Posterior vena cava (tissue), 2 donors: ENCODE measurements at places on chromosomes 6 and 20. TPM values are rescaled to one million over a fixed set of nuclear protein-coding genes. Genes with fewer than 3 reads are reported as not detected.
A peak's percentile ranks its signal among the peaks of the same experiment; 100 is the strongest.

GRCh38 chr20:8661229-8661952 is 407.5 kb upstream of the PLCB4 start:
- DNase-seq = no peak

DNA sequence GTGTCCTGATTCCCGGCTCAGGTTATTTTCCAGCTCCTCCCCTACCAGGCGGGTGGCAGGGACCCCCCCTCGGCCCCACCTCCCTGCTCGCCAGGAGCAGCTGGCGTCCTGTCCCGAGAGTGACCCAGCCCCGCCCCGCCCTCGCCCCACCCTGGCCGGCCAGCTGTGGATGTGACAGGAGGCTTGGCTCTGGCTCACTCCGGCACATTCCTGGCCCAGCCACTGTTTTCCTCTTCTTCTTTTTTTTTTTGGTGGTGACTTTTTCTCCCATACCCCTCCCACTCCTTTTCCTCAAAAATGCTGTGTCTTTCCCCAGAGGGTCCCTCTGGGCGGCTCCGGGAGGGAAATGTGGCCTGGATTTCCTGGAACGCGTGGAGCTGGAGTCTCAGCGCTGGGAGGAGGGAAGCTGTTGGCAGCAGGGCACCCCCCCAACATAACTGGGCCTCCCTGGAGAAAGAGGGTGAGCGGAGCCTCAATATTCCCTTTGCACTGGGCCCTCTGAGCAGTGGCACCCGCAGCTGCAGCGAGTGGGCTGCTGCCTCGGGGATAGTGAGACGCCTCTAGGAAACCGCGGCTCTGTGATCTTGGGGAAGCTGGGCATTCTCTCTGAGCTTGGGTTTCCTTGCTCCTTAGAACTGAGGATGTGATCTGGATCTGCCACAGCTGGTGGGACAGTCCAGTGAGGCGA is 28.3 kb upstream of the CSNK2A1 start:
- DNase-seq = peak; percentile 83

GRCh38 chr6:111842891-111843290 is 30.4 kb downstream of the FYN start:
- DNase-seq = no peak

GRCh38 chr20:53247468-53248103 is 275.4 kb downstream of the TSHZ2 start:
- DNase-seq = no peak

The PHACTR1 gene
- total RNA-seq = 6.6 TPM

The COL9A3 gene
- total RNA-seq = 1.0 TPM

The CASS4 gene
- total RNA-seq = 2.1 TPM

The HAO1 gene
- total RNA-seq = not detected

The CST4 gene
- total RNA-seq = not detected

DNA sequence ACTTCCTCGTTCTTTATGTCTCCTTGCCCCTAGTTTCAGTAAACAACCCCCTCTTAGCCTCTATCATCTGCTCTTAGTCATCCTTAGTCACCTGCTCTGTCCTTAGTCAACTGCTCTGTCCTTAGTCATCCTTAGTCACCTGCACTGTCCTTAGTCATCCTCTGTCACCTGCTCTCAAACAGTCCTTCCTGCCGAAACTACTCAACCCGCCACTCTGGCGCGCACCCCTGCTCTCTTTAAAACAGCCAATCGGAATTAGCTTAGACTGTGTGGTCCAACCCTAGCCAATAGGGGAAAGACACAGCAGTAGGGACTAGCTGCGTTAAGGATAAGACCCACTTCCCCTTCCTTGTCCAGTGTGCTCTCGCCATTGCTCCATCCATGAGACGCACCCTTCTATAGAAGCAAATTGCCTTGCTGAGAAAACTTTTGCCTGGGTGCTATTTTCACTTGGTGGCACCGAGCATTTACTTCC is 73.9 kb downstream of the BACH2 start:
- DNase-seq = no peak

GRCh38 chr20:2874456-2874855 is 1.2 kb downstream of the PTPRA start:
- no peak for DNase-seq

GRCh38 chr20:45051204-45052060 is 49.5 kb downstream of the KCNS1 start:
- DNase-seq = no peak

The CYP39A1 gene
- 3.7 TPM for total RNA-seq

The HLA-DRA gene
- total RNA-seq = 101 TPM

The DCDC2 gene
- not detected for total RNA-seq

GRCh38 chr20:37007898-37008649 is 56.6 kb upstream of the SAMHD1 start:
- DNase-seq = no peak

The EEF1A2 gene
- total RNA-seq = 2.6 TPM

GRCh38 chr6:158924499-158925455 is 75.2 kb downstream of the RSPH3 start:
- DNase-seq = no peak

DNA sequence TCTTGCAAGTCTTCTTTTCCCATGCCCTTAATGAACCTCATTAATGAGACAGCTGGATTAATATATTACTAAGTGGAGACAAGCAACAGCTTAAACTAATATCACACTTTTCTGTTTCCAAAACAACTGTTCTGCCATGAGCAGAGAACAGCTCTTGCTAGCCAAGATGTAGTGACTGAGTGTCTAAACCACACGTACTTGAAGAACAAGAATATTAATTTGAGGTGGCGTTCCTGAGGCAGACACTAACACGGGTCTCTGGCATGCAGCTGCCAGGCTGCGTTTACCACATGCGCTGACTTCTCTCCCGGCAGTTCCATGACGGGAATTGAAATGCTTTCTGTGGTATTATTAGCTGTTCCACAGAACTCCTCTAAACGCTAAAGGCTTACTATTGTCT is 80.6 kb downstream of the FNDC1 start:
- DNase-seq = no peak

DNA sequence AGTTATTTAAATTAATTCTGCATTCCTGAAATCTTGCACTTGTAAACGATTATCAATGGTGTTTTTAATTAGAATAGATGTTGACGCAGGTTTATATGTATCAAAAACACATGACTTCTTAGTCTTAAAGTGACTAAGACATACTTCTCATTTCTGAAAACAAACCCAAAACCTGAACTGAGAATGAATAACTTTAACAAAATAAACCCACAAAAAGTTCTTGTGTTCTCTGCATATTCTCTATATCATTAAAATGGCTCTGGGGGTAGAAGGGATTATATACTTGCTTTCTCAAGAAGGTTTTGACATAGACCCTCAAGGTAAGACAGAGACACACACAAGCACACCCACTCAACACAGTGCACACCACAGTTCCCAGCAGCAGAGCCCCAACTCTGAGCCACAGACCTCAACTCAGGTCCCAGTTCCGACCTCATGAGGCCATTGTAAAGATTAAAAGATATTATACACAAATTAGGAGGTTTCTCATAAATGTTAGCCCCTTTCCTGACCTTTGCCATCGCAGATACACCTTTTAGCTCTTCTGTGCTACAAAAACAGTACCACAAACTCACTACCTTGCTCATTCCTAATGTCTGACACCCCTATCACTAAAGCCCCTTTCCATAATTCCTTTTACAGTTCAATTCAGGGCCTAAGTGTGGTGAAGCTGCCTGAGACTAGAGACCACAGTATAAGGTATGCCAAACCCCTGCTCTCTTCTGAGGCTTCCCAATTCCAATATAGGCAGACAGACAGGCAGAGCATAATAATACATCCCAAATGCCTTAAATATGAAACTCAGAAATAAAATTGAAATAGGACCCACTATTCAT is 267.8 kb downstream of the PTPRK start:
- no peak for DNase-seq
